ENCODE measurements at places on chromosomes 6 and 20.

- DNase-seq = no peak
These were observed 28.3 kb upstream of the RIPOR2 start for GRCh38 chr6:24963887-24964570.

- DNase-seq = peak; percentile 16
These were observed 76.0 kb upstream of the TOX2 start for GRCh38 chr20:43838703-43839060.

DNA sequence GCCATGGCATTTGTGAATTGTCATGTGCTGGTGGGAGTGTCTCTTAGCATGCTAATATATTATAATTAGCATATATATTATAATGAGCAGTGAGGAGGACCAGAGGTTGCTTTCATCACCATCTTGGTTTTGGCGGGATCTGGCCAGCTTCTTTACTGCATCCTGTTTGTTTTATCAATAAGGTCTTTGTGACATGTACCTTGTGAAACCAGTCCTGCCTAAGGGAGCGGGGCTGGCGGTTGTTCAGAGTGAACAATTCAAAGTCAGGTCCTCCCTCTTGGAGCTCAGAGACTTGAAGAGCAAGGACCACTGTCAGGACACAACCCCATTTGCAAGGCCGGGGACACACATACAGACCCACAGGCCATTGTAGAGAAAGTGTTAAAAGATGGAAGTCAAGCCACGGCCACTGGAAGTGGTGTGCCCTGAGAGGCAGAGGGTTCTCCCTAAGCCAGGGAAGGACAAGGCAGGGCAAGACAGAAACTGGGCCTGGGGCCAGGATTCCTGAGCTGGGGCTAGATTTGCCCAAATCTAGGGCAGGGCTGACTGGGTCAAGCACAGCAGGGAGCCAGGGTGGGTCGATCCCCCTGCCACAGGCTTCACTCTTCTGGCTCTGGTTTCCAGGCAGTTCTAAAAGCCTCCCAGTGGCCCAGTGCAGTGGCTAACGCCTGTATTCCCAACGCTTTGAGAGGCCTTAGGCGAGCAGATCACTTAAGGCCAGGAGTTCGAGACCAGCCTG is 14.2 kb downstream of the SLC52A3 start:
- DNase-seq = no peak

- DNase-seq = no peak
These were observed 58.7 kb downstream of the SNX5 start for GRCh38 chr20:17909869-17910321.

DNA sequence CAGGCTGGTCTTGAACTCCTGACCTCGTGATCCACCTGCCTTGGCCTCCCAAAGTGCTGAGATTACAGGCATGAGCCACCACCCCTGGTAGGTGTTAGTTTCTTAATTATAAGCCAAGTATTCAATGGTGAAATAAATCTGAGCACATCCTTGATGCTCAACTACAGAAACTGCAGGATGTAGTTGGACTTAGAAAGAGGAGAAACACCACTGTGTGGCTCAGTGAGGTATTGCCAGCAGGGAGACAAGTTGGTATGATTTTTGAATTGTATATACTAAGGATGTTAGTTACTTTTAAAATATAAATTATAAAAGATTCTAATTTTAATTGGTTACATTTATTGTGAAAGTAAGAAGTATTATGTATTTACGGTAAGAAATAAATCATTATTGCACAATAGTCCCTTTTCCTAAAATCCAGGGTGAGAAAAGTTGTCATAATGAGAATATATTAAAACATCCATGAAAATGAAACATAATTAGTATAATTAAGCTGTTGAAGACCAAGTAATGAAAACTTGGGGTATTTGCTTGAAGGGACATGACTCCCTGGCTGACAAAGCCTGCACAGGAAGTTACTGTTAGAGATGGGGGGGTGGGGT is 17.6 kb downstream of the SLC18B1 start:
- no peak for DNase-seq

DNA sequence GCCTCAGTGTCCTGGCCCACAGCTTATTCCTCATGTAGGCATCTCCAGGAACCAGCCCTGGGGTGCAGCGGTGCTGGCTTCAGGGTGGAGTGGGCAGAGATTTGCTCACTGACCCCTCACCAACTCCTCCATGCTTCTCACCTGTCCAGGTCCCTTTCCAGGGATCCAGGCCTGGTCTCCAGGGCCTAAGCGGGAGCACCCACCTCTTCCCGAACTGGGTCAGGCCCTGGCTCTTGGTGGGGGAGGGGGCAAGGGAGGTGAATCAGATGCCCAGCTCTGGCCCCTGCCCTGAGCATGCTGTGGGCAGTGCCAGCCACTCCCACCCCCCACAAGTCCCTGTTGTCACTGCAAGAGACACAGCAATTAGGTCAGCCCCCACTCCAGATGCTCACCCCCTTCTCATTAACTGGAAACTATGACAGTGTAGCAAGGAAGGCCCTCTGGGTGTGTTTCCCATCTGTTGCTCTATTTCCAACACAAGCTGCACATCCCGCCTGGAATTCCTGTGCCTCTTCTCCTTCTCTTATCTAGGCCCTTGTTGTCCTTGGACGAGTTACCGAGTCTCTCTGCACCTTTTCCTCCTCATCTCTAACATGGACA is 37.0 kb downstream of the MDFI start:
- no peak for DNase-seq

DNA sequence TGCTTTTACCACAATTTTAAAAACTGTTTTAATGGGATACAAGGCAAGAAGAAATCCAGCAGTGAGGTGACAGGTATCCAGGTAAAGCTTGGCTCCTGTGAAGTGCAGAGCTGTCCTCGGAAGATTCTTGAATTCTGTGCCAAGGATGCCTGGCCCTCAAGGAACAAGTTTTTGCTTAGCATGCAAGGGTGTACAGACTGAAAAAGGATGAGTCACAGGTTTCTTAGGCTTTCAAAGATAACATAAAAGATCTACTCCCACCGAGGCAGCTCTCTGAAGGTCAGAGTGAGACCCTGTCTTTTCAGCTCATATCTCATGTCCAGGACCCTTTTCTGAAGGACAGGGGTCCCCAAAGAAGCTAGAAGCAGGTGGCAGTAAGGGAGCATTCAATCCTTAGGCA is 83.3 kb downstream of the CHD6 start:
- no peak for DNase-seq

- DNase-seq = no peak
These were observed 2.2 kb downstream of the CPXM1 start for GRCh38 chr20:2798095-2798805.

DNA sequence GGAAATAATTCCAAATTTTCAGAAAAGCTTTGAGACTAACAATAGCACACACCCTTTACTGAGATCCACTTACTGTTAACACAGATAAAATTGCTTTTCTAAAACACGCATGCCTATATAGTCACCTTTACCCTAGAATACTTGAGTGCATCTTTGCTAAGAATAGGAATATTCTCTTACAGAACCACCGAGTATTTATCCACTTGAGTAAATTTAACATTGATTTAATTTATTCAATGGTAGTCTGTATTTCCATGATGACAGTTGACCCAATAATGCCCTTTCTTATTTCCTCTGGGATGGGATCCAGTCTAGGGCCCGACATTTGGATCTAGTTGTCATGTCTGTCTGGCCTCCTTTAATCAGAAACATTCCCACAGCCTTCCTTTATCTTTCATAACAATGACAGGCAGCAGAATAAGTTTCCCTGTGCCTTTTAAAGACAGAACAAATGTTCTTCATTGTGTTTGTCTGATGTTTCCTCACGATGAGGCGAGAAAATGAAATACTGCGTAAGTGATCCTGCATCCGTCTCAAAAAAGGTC is 56.6 kb upstream of the ERVFRD-1 start:
- no peak for DNase-seq

GRCh38 chr6:98635191-98635590 is 199.2 kb upstream of the POU3F2 start:
- no peak for DNase-seq

GRCh38 chr20:36404435-36404978 is 98.4 kb downstream of the DLGAP4 start:
- no peak for DNase-seq

DNA sequence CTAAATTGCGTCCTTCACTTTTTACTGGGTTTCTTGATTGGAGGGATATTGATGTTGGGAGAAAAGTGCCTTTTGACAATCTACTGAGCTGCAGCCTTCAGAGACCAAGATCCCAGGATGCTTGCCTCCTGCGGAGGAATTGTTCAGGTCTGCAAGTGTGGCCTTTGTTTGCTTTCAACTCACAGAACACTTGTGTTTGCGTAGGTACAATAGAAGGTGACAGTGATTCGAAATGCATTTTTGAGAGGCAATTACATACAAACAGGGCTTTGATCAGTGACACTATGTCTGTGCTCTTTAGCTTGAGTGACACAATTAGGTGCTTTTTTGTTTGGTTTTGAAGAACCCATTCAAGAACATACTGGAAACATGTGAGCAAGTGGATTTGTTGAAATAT is 600.6 kb downstream of the QKI start:
- no peak for DNase-seq

DNA sequence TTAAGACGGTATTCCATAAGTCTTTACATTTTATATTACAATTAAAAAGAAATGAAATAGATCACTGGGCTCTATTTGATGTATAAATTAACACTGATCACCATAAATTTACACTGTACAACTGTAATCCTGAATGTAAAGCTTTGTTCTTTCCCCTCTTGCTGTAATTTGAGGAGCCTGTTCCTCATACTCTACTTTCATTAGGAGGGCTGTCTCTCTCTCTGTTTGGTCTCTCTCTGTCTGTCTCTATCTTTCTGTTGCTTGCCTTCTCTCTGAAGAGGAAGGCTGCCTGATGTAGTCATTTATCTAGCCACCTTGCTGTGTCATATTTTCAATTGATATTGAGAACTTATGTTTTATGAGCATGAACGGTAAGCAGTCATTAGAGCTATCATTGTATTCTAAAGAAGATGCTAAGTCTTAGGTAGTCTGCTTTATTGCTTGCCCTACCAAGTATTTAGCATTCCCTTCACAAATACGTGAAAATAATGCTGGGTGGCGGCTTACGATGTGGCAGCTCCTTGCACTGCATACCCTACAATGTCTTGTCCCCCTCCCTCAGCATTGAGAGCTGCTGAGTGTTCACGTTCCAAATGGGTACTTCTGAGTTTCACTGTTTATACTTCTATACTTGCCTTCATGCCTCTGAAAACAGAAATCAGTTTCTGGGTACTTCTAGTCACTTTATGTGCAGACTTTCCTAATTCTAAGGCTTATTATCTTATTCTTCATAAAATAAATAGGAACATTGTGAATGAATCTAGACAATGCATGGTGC is 205.5 kb downstream of the NKAIN2 start:
- DNase-seq = no peak

- DNase-seq = no peak
These were observed 100.5 kb downstream of the ERMARD start for GRCh38 chr6:169851641-169852503.

DNA sequence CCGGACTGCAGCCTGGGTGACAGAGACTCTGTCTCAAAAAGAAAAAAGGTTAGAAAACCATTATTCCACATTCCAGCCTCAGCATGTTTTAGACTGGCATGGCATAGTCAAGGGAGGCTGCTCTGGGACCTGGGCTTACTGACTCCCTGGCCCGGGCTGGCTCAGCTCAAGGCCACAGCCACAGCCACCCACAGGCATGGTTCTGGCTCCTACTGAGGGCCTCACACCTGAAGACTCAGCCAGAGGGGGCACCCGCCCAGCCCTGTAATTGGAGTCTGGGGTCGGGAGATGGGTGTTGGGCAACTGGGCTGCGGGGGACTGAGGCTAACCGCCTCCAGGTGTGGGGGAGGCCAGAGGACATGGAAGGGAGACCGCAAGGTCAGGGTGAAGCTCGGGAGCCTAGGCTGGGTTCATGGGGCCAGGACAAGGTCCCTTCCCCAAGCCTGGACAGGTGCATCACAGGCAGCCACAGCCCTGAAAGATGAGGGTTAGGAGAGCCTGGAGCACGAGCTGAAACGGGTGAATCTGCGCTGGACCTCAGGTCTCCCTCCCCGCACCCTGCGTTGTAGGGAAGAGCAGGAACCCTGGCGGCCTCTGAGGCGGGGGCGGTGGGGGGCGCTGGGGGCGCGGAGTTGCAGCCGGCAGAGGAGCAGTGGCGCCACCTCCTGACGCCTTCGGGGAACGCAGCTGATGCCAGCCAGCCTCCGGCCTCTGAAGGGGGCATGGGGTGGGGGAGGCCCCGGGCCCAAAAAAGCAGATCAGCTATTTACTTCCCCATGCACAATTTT is 67.7 kb upstream of the SRSF6 start:
- no peak for DNase-seq

- peak; percentile 46 for DNase-seq
These were observed 74.1 kb upstream of the PAK5 start for GRCh38 chr20:9912858-9913434.

DNA sequence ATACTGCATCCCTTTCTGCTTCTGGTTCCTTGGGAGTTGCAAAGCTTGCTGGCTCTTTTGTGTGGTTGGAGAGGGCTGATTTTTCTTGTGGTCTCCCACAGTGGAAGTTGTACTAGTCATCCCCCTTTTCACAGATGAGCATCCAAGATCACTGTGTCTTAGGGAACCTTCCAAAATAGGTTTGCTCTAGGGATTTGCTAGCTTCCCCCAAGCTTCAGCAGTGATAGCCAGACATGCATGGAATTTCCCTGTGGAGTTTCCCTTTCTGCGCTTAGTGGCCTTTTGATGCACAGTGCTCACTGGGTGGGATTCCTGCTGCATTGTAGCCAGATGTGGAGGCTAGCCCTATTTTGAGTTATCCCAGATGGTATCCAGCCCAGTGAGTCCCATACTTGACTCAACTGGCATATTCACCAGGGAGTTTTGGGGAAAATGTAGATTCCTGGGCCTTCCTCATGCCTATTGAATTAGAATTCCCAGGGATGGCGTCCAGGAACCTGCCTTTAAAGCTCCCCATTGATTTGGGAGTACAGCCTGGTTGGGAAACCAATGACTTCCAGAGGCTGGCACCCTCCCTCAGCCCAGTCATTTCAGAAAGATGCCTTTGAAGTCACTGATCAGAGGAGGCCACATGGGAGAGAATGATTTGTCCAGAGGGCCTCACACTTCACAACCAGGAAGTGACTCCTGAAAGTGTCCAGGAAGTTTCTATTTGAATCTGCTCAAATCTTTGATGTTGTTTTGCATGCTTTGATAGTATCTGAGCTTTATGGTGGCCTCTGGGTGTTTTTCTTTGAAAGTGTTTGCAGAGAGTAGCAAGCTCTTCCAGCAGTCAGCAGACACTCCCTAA is 25.9 kb downstream of the PPARD start:
- peak; percentile 40 for DNase-seq

DNA sequence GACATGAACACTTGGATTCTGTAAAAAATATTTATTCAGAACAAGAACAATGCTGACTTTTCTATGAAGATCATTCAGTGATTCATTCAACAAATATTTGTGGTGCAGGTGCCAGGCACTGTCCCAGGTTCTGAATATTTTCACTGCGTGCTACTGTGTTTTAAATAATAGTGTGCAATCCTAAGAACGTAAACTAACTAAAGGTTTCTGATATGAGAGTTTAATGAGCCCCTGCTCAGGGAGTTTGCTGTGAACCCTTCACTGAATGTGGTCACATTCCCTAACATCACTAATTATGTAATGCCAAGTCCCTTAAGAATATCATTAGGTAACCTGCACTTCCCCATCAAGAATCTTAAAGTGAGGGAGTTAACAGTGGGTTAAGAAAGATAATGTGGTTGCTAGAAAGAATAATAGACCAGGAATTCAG is 1.7 kb upstream of the TMEM170B start:
- DNase-seq = peak; percentile 6

Measured in activated CD4-positive, alpha-beta T cell treated with anti-CD3 and anti-CD28 coated beads, Interleukin-2, amount 50 U/mL, for 48 hours (primary cell).